GM20000 (cell line): ENCODE measurements at places on chromosomes 16 and 17.

GRCh38 chr17:79811011-79811867 is 14.4 kb upstream of the CBX8 start:
- DNase-seq: peak; percentile 81

- no peak for DNase-seq
These were observed 132.1 kb downstream of the LAT start for GRCh38 chr16:29116980-29117379.

DNA sequence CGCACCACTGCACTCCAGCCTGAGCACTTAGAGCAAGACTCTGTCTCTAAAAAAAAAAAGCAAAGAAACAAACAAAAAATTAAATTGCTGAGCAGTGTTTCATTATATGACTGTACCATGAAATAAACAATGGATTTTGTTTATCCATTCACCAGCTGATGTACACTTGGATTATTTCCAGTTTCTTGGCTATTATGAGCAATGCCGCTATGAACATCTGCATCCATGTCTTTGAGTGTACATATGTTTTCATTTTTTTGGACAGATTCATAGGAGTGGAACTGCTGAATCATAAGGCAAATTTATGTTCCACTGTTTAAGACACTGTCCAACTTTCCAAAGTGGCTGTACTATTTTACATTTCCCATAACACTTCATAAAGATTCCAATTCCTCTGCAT is 8.0 kb downstream of the RNF157 start:
- no peak for DNase-seq

- DNase-seq: no peak
These were observed 222.8 kb upstream of the TNRC6C start for GRCh38 chr17:77735566-77736198.

DNA sequence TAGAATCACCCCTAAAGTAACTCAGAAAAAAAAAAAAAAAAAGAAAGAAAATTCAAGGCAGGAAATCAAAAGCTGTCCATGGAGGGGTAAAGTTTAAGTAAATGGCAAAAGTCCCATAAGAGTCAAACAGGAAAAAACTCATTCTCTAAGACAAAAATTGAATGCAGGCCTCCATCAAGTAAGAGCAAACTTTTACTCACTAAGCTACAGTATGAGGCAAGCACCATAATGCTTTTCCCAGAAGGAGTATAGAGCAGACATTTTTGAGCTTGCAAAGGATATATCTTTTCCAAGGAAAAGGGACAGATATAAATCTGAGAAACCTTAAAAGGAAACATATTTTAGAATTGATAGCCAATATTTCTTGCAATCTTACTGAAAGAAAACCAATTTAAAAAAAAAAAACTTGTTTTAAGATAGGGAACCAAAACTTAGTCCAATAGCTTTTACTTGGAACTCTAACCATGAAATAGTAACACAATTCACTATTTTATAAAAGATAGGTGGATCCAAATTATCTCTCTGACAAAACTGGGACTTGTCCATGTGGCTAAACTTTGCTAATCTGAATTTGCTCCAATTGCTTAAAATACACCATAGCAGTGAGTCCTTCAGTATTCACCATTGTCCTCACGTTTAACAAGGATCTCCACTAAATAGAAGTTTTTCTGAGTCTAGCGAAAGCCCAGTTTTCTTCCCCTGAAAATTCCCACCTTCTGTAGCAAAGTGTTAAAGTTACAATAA is 99.8 kb downstream of the CDH11 start:
- no peak for DNase-seq

DNA sequence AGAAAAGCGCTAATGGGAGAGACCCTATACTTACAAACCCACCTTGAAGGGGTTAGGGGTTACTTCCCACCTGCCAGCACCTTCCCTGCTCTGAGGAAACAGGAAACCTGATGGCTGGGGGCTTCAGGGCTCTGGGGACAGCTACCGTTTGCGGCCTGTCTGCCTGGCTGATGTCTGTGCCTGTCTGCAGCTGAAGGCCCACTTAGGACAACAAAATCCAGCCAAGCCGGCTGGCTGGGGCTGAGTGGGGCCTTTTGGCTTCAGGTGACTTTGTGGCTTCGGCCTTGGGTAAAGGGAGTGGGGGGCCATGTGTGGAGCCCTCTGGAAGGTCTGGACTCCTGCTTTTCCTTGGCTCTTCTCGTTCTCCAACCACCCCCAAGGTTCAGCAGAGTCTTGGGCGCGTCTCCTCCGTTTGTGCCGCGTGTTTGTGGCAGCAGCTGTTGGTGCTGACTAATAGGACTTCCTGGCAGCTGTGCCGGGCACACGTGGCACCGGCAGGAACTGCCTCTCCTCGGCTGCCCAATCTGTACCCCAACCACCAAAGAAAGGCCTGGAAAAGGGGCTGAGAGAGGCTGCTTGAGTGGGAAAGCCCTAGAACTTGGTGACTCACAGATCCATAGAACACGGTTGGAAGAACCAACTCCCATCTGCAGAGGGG is 186.7 kb downstream of the MSI2 start:
- no peak for DNase-seq
